Hematopoietic multipotent progenitor cell (in vitro differentiated cells): ENCODE measurements at places on chromosomes 7 and 10.

DNA sequence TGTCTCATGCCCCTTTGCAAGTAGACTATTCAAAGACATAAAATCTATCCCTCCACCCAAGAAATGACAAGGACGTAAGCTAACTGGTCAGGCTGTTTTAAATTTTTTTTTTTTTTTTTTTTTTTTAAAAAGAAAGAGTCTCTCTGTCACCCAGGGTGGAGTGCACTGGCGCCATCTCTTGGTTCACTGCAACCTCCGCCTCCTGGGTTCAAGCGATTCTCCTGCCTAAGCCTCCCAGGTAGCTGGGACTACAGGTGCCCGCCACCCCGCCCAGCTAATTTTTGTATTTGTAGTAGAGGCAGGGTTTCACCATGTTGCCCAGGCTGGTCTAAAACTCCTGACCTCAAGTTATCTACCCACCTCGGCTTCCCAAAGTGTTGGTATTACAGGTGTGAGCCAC, 11.2 kb downstream of the TRA2A start:
- no peak for DNase-seq

GRCh38 chr7:17552952-17553351, 254.5 kb downstream of the AHR start:
- no peak for DNase-seq

GRCh38 chr10:107544706-107545520, 380.4 kb upstream of the SORCS1 start:
- DNase-seq, result no peak

DNA sequence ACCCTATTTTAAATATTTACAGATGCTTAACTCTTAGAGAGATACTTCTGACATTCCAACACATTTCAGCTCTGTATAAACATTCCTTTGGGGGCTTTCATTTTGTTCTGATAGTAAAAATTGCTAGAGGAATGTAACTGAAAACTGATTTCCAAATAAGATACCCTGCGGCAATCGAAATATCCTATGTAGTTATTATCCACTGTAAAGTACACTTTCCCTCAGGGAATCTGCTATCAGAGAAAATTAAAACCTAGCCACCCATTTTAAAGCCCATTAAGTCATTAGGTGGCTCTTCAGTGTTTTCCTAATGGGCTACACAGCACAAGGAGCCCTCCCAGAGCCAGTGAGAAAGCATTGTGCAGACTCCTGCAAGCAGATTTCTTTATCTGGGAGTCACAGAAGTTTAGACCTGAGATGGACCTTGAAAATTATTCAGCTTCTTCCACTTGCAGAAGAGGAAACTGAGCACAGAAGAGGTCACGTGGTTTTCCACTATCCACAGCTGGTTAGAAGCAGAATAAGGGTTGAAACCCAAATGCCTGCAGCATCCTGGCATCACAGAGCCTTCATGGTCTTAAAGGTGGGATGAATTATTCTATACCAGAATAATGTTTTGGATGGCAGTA, 12.6 kb upstream of the CPVL start:
- DNase-seq, result no peak

- DNase-seq, result no peak
These were observed 39.0 kb downstream of the SMNDC1 start for GRCh38 chr10:110265573-110266193.

GRCh38 chr10:91559750-91560149, 73.1 kb downstream of the PPP1R3C start:
- no peak for DNase-seq

DNA sequence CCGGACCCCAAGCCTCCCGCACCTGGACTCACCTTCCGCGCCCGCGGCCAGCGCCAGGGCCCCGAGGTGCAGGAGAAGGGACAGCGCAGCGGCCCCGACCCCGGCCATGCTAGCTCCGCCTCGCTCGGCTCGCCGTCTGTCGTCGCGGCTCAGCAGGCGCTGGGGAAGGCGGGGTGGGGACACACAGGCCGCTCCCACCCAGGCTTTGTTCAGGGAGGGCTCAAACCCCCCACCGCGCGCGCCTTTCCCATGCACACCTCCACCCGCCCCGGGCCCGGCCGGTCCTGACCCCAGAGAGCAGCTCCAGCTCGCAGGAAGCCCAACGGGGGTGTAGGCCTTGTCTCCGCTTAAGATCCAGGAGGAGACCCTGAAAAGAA, at the start of gene KCP:
Gene KCP, minus strand, starts transcription at position 141 of the 377 bp plus-strand sequence. Its CDS starts 33 bp downstream, at position 108.
- no peak for DNase-seq

DNA sequence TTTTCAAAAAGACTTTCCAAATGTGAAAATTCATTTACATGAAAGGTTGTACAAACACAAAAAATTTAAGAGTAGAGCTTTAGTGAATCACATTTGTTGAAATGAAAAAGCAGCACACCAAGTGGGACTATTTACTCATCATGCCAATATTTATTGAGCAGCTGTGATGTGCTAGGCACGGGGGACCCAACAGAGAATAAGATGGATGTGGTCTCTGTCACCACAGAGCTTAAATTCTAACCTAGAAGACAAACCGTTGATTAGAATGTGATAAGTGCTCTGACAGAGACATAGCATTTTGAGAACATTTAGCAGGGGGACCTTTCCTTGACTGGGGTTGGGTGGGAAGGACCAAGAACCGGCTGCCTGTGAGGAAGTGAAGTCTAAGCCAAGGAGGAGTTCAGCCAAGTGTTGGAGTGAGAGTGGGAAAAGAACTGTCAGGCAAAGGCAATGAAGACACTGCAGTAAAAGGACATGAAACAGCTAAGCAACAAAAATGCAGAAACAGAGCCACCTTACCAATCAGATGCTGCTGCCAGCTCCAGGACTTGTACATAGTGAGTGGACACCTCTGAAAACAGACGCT, 19.1 kb downstream of the ADAM12 start:
- DNase-seq, result no peak

- no peak for DNase-seq
These were observed 112.3 kb downstream of the VWC2 start for GRCh38 chr7:49885593-49886285.

DNA sequence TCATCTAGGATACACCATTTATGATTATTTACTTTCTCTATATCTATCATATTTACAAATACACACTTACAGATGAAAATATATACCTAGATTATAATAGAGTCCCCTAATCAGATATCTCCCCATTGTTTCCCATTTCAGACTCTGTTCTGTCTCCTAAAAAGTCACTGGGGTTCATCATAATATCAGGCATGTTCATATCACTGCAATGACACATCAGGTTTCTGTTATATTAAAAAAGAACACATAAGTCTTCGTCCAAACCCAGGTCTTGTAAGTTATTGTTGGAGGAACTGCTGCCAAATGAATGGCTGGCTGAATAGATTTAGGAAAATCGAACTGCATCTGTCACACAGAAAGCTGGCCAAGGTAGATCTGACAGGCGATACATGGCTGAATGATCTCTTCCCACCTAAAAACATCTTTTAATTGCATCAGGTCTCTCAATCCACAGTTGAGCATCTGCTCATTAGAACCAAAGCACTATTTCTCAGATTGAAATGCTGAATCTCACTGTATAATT, 178.7 kb downstream of the CACNA2D1 start:
- no peak for DNase-seq
